CD4-positive, alpha-beta T cell treated with Interleukin-1 beta for 1 hour (primary cell): ENCODE measurements at places on chromosomes 3 and 15.

- no peak for DNase-seq
These were observed 119.0 kb upstream of the CTDSPL start for GRCh38 chr3:37742574-37743212.

DNA sequence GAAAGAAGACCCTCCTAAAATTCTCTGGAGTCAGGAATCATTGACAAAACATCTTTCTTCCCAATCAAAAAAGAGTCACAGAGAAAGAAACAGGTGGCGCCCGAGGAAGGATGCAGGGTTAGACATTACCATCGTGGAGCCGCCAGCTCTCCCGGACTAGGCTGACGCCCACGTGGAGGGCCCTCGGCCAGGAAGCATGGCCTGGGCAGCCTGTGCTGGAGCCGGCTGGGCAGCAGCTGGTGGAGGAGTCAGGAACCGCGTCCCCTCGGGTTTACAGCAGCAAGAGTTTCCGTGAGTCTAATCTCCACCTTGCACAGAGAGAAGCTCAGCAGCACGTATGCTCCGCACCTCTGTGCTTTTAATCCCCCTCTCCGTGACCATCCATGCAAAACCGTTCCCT is 533.7 kb upstream of the ATP11B start:
- DNase-seq: no peak

- peak; percentile 56 for DNase-seq
These were observed 255.7 kb downstream of the MBNL1 start for GRCh38 chr3:152524198-152525140.

DNA sequence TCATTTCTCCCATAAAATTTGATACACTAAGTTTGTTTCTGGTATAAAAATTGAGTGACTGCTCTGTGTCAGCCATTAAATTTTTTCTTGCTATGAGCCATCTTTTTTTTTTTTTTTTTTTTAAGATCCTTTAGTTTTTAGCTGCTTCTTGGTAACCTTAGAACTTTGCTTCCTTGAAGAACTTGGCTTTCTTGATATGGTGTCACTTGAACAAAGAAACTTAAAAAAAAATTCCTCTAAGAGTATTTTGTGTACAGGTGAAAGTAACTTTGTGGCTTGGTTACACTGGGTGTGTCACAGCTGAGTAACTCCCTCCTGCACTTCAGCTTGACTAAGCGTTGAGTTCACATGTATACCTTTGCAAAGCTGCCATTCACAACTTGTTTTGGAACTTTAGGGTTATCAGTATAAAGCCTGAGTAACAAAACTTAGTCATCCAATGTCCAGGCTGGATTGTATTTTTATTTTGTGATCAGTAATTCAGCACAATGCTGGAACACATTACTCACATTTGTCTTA is 6.5 kb downstream of the CHD2 start:
- DNase-seq: peak; percentile 61

DNA sequence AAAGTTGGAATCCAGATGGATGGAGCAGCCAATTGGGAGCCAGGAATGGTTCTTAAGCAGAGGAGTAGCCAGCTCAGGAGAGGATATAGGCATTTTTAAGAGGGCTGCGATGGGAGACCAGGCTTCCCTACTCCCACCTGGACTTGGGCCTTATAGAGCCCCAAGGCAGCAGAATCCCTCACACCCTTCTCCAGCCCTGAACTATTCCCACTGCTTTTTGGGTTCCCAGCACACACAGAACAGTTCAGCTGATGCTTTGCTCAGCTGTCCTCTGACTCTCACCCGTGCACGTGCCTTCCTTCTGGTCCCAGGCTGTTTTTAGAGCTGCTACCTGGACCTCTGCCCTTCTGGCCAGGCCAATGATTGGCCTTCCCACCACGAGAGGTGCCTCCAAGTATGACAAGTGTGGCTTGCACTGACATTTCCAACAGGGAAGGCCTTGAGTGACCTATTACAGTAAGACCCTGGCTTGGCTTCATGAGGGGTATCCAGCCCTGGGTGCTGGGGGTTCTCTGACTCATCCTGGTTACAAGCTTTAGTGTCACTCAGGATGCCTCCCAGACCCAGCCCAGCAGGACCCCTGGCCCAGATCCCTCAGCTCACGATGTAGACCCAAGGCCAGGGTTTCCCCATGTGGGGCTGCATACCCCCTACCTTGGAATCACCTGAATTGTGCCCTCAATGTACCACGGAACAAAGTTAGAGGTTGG is 25.2 kb downstream of the NOX5 start:
- no peak for DNase-seq

DNA sequence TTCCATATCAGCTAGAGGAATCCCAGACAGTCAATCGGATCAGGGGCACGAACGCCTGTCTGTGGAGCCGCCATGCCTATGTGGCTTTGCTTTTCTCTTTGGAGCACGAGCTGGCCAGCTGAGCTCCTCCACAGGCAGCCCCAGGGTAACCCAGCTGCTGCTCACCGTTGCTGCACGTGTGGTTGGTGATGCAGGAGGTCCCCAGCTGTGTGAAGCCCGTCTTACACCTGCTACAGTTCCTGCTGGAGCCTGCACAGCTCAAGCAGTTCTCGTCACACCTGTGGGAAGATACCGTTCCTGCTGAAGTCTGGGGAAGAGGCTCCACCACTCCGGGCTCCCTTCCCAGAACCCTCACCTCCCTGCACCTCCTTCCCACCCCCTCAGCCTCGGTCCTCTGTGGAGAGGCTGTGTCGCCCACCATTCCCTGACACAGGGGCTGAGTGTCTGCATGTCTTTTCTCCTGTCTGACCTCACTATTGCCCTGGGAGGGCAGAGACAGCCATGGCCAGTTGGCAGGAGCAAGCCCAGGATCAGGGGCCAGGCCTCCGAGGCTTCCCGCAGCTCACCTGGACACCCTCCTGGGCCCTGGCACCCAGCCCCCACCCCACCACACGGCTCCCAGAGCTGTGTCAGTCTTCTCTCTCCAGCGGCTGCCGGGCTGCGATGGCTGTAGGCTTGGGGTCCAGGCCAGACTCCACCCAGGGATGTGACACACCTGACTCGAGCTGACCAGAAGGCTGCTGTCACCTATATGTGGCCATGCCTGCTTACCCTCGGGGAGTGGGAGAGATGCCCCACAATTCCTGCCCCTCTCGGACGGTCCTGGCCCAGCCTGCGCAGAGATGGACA is 12.2 kb upstream of the SNRPA1 start:
- DNase-seq: no peak

- DNase-seq: peak; percentile 81
These were observed at the start of gene NR1D2 for GRCh38 chr3:23944861-23945662. NR1D2 (plus strand) TSS chr3:23945286; CDS start chr3:23945579, 293 bp downstream.

DNA sequence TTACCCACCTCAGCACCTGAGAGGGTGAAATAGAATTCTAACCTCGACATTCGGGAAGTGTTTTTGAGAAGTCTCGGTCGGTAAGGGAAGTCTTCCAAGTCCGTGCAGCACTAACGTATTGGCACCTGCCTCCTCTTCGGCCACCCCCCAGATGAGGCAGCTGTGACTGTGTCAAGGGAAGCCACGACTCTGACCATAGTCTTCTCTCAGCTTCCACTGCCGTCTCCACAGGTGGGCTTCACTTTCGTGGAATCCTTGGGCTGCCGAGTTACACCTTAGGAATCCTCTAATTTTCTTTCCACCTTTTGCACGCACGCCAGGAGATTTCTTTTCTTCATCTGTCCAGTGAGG is 775 bp downstream of the CCNDBP1 start:
- no peak for DNase-seq

DNA sequence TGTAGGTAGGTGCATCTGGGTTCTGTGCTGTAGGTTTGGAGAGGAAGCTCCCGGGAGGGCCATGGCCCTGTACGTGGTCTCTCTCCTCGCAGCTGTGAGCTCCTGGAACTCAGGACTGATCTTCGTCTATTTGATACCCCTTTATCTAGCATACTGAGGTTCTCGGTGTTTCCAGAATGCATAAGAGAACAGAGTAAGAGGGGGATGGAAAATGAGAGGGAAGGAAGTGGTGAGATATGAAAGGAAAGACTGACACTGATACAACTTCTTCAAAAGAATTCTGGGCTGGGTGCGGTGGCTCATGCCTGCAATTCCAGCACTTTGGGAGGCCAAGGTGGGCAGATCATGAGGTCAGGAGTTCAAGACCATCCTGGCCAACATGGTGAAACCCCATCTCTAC is 90.7 kb downstream of the CHRD start:
- no peak for DNase-seq

GRCh38 chr15:45199136-45199810 is 11.5 kb upstream of the SHF start:
- DNase-seq: peak; percentile 47
